CD4-positive, alpha-beta T cell treated with Interferon alpha-2 for 1 hour (primary cell): ENCODE measurements at places on chromosomes 16 and 17.

- no peak for DNase-seq
These were observed 41.9 kb downstream of the NFAT5 start for GRCh38 chr16:69607674-69608073.

DNA sequence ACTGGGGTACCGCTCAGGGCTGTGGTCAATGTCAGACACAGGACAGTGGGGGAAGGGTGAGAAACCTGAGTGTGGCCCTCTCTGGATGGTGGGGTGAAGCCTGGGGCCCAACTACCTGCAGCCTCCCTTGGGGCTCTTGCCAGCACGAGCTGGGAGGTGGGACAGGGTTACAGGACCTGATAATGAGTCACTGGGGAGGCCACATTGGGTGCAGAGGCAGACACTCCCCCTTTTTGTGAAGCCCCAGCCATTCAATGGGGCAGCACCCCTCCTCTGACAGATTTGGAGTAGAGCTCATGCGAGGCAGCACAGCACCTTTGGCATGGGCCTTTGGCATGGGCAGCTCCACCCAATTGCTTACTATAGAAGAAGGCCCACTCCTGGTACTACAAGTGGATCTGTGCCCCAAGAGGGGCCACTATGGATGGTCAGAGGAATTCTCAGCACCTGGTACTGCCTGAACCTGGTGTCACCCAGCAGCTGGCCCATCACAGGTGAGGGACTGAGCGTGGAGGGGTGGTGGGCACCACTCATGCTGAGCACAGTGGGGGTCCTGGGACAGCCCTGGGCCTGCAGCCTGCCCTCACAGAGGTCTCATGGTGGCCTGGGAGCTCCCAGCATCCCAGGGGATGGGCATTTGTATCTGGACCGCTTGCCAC, 45.2 kb upstream of the SMPD3 start:
- no peak for DNase-seq

DNA sequence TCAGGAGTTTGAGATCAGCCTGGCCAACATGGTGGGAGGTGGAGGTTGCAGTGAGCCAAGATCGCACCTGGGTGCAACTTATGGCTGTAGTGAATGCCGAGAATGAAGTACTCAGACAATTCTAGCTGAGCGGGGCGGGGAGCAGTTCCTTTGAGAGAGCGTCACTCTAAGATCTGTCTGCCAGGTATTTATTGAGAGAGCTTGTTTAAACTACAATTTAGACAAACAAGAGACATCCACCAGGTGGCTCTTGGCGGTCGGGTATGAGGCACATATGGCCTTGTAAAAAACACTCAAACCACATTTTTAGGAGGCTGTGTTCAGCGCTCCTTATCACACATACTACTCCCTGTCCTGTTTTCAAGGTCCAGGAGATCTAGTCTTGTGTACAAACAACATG, 40.6 kb upstream of the CDH1 start:
- DNase-seq, result no peak

GRCh38 chr17:1147664-1148063, 32.1 kb downstream of the ABR start:
- no peak for DNase-seq

DNA sequence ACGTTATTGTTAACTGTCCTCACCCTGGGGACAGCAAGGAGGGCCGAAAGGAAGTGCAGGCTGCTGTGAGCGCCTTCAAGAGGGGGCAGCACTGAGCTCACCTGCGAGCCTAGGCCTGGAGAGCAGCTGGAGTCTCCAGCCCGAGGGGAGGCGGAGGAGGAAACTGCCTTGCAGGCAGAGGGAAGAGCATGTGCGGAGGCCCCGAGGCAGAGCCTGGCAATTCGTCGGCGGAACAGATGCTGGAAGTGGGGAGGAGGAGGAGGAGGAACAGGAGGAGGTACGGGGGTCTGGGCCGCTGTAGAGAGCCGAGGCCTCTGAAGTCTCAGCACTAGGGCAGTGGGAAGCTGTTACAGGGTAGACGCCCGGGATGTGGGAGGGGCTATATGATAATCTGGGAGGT, 49.6 kb upstream of the PLCG2 start:
- no peak for DNase-seq
